Islet precursor cell (in vitro differentiated cells): ENCODE measurements at places on chromosomes 11 and 22.

GRCh38 chr11:115869780-115870431 is 365.7 kb upstream of the CADM1 start:
- DNase-seq = peak; percentile 91

DNA sequence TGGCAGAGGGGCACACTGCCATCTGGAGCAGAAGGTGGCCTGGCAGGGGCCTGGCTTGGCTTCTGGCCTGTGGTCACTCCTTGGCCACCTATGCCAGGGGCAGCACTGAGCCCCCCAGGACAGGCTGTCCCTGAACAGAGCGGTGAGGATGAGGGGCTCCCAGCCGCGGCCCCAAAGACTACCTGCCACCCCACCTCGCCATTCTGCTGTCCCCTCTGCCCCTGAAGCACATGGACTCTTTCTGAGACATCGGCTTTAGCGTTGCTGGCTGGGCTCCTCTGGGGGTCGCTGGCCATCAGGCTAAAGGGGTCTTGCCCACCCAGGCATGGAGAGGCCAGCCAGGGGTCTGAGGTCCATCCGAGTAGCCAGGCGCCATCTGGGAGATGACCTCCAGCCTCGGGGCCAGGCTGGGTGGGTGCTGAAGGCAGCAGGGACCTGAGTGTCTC is 87.8 kb downstream of the WNT7B start:
- DNase-seq = no peak

DNA sequence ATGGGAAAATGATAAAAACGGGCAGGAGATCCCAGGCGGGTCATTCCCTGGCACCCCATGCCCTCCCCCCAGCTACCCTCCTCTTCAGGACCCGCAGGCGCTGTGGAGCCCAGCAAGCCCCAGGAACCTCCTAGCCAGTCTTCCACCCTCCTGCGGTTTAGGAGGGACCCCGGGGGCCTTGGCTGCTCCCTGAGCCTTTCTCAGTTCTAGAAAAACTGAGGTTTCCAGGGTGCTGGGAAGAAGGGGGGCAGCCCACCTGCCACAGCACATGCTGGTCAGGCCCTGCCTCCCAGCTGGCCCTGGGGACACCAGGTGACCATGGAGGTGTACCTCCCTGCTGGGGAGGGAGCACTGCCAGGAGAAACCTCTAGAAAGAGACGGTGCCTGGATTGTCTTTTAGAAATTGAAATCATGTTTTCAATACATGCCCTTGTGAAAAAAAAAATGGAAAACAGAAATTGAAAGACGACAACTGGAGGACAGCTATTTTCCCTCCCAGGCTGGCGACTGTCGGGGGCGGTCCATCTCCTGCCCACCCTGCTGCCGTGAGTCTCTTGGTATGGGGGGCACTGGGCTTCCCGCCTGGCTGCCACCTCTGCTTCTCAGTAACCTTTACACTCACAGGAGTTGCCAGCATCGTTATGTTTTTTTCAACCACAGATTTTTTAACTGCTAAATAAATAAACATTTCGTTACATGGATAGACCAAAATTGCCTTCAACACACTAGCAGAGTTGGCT is 398.5 kb downstream of the TBC1D22A start:
- peak; percentile 23 for DNase-seq

- DNase-seq = peak; percentile 80
Observed at GRCh38 chr22:20080776-20081654, 974 bp downstream of the DGCR8 start.

DNA sequence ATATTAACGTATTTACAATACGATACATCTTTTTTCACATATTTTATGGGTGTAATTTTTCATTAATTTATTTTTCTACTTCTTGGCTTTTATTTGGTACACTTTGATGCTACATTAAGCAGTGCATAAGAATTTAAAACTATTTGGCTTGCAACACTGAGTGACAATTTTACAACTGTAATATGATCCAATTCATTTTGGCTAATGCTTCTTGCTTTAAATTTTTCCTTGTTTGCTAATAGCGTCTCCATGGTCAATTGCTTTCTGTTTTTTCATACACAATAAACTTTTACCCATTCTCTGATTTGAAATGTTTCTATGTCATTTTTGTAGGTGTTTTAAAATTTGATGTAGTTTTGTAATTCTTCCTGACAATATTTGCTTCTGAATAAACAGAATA is 773.2 kb downstream of the FAM181B start:
- DNase-seq = no peak

- DNase-seq = no peak
Observed at GRCh38 chr11:38839071-38839470, 2241.0 kb upstream of the RAG2 start.
